ENCODE measurements at places on chromosomes 3 and 15.

- no peak for DNase-seq
Observed at GRCh38 chr3:191169566-191169965, 29.5 kb upstream of the OSTN start.

DNA sequence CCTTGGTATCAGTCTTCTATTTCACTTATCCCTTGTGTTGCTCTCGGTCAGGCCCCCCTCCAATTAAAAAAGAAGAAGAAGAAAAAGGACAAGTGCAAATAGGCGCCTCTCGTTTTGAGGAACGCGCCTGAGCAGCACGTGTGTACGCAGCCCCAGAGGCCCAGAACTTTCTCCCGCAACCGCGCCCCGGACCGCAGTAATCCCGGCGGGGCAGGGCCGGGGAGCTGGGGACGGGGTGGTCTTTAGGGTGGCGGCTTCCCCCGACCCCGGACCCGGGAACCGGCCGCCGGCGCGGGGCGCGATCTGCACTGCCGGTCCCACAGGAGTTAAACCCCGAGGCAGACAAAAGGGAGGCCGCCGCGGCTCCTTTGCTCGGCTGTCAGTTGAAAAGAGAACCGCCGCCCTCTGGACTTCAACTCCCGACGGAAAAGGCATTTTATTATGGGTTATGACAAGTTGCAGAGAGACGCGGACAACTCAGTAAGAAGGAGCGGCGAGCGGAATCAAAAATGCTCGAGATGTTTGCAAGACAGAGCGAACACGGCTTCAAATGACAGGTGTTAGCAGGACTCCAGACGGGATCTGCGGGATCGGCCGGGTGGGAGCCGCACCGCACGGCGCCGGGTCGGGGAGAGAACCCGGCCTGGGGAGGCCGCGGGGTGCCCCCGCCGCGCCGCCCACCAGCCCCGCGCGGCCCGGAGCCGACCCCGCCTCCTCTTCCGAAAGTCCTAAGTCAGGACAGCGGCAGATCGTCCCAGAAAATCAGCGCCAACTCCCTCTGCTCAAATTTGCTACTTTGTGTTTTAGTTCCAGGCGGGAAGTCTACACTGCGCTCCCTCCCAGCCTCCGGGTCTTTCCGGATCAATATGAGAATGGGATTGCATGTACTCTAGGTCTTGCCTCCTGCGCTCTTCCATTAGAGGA, 79.0 kb downstream of the NR2F2 start:
- DNase-seq, result no peak

DNA sequence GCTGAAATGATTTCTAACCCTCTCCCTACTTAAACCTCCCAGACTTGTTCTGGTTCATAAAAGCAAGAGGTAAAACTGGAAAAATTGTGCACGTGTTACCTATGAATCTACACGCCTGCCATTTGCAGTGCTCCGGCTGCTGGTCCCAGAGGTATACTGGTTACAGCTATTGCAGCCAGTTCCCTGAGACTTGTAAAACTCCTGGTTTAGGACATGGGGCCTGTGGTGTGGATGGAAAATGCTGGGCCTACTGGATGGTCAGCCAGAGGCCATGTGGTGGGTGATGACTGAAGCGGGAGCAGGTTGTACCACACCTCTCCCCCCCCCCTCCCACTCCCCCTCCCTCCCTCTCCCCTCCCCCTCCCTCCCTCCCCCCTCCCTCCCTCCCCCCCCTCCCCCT, 45.0 kb downstream of the SENP2 start:
- no peak for DNase-seq

DNA sequence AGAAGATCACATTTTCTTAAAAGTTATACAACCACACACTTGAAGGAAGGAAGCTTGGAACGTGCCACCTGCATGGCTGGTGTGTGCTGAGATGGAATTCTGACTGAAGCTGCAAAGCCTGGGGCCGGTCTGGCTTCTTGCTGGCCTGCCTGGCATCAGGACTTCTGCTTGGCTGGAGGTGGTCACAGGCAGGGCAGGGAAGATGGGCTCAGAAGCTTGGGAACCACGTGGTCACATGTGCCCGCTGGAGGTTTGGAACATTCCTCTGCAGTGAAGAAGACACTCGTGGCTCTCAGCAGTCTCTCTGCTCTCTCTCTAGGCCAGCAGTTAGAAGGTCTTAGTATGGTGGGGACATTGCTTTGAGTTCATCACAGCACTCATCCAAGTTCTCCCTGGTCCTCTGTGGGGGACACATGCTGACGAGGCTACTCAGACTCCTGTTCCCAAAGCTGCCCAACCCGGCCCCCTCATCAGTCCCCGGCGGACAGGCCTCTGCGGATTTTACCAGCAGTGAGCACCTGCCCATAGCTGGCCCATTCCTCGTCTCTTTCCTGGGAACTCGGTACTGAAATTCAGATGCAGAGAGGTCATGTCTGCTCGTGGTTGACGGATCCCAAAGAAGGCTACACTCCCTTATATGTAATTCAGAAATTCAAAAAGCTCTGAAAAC, 229.0 kb downstream of the ADAMTS17 start:
- no peak for DNase-seq

- no peak for DNase-seq
Observed at GRCh38 chr15:63070681-63071129, 28.2 kb downstream of the TPM1 start.

DNA sequence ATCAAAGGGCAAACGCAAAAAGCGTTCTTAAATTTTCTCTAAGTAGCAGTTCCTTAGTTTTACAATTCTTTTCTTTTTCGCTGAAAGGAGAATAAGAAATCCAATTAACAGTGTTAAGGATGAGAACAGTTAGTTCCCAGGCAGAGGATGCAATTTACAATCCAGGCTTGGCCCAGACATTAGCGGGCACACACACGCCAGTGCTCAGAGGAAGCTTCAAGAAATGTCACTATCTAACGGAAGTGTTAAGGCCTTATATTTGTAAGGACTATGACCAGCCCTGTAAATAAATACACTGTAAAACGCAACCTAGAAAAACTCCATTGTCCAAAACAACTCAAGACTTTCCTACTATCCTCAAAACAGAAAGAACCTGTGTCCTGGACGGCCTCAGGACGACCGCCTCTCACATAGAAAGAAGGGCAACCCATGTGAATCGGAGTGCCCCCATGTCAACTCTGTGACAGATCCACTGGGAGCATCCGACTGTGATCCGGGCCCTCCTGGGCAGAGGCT, 1.3 kb downstream of the ACAP2 start:
- no peak for DNase-seq

DNA sequence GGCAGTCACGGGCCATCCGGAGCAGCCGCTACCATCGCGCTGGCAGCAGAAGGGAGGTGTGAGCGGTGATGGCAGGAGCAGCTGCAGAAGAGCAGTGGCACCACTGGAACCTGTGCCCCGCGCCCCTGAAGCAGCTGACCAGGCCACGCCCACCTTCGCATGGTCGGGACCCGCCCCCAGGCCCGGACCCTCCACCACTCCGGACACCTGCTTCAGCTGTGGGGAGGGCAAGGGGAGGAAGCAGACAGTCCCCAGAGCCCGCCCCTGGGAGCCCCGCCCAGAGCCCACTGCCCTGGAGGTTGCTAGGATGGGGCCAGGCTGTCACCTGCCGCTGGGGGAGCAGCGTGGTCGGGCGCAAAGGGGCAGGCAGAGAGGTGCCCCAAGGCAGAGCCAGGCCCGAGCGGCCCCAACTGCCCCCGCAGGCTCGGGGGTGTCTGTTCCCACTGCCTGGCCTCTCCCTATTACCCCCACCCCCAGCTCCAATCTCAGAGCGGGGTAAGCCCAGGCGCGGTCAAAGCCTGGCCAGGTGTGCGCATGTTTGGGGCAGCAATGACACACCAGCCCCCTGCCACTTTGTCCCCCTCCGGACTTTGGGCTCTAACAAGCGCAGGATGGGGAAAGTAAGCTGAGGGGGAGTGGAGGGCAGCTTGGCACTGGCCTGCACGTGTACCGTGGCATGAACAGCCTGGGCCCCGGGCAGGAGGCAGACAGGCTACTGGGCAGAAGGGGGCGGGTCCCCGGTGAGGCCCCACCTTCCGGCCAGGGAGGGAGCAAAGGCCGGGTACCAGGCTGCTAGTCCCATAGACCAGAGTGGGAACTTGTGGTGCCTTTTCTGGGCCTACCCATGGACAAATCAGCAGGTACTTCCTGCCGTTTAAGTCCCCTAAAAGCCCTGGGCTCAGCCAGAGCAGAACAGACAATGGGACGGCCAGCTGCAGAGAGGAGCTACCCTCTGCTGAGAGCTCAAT, 8.7 kb downstream of the SPCS1 start:
- no peak for DNase-seq

DNA sequence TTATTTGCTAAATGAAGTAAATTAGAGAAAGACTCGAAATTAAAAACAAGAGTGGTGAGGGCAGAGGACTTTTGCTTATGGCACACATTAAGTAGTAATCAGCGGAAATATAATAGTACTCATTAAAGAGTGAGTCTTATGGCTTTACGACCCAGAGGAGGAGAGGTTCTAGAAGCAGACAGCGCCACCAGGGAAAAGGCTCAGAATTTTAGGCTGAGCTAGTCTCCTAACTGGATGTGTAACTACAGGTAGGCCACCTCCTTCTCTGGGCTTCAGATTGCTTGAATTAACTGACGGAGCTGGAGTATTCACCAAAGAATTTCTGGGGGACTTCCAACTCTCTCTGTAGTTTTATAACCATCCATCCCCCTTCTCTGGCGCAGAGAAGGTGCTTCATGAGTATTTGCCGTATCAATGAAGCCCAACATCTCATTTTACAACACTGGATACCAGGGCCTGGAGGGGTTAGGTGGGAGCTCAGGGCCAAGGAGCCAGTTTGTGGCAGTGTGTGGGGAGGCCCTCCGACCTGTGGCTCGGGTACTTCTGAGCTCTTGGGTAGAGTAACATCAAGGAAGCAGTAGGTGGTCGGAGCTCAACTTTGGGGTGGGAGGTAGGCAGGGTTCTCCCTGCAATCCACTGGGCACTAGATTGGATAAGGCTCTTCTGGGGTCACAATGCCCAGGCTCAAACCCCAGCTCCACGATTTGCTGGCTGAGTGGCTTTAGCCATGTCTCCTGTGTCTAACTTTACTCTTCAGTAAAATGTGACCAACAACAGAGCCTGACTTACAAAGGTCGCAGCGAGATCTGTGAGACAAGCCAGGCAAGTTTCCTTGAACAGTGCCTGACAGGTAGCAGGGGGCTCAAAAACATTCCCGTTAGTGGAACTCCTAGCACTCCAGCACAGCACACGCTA, 1.1 kb downstream of the CHCHD4 start:
- no peak for DNase-seq

DNA sequence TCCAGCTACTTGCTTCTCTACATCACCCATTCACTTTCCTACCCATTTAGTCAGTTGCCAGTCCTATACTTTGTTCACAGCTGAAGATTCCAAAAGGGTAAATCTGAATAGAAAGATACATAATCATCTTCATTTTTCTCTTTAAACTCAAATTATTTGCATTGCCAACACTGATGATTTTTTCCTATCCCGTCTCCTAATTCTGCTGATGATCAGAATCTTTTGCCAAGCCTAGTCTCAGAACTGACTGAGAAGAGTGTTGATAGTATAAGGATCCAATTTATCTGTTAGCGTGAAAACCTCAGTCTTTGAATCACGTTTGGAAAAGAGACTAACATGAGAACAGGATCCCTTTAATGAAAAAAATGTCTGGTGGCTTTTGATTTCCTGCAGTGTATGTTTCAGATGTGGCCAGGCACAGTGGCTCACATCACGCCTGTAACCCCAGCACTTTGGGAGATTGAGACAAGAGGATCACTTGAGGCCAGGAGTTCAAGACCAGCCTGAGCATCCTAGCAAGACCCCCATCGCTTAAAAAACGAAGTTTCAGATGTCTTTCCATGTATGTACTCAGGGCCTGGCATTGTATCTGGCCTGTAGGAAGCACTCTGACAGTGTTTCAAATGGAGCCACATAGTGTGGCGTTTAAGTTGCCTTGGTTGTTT, 169.4 kb downstream of the KLHL25 start:
- DNase-seq, result no peak

DNA sequence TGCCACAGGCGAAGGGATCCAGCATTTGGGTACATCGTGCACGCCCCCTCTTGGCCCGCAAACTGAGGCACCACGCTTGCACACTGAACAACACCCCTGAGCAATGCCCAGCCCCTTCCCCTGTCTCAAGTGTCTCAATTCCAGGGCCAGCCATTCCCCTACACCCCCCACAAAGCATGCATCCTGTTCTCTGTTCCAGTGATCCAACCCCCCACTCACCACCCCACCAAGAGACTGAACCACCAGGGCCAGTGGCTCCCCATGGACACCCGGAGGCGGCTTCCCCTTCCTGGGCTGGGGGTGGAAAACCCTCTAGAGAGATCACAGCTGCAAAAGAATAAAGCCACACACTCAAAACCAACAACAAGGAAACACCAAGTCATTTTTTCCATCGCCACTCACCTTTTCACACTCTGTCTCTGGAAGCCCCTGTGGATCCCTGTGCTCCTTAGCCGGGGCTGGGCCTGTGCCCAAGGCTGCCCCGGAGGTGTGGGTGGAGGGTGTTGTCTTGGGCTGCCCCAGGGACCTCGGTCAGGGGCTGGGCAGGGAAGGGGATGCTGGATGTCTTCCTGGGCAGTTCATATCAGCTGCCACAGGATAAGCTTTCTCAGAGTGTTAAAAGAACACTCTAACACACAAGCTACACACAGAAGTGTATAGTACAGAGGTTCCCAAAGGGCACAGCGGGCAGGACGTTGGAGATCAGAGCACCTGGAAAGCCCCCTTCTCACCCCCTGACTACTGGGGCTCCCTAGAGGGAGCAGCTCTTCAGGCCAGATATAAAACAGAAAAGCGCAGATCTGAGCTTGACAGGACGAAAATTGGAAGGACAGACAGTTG, 92.5 kb downstream of the CHSY1 start:
- no peak for DNase-seq

DNA sequence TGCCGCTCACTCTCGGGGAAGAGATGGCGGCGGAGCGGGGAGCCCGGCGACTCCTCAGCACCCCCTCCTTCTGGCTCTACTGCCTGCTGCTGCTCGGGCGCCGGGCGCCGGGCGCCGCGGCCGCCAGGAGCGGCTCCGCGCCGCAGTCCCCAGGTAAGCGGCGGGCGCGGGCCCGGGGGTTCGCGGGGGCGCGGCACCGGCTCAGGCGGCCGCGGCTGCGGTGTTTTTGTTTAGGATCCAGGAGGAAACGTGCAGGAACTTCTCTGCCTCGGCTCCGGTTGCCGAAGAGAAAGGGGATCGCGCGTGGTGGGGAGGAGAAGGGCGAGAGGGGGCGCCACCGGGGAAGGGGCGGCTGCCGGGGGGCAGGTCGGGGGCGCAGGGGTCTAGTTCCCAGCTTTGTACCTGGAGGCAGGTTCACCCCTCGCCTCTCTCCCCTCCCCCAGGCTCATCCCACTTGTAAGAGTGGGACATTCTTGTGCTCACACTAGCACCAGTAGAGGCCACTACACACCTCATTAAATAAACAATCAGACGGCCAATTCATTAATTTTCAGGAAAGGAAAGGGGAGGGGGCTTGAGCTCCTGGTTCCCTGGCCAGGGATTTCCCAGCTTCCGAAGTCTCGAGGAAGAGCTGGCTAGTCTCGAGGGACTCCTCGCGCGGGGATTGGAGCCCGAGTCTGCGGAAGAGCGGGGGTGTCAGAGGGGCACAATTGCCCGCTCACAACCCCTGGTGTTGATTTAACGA, 562 bp downstream of the NEO1 start:
- peak; percentile 27 for DNase-seq

- DNase-seq, result no peak
Observed at GRCh38 chr3:183777016-183777618, 48.3 kb downstream of the MAP6D1 start.

Data from astrocyte of the cerebellum (primary cell).